ENCODE measurements at places on chromosomes 3 and 15. TPM values are rescaled to one million over a fixed set of nuclear protein-coding genes. Genes with fewer than 3 reads are reported as not detected.
A peak's percentile ranks its signal among the peaks of the same experiment; 100 is the strongest.

Gene CCDC54
- not detected for total RNA-seq

Gene BOC
- total RNA-seq = 27.6 TPM

Gene SLC12A1
- total RNA-seq = not detected

GRCh38 chr15:66290007-66290406 lies 3.4 kb upstream of the DIS3L start:
- peaks cover 20% of the 10 kb centered on the region for H3K4me1 ChIP-seq
- H3K27ac ChIP-seq = no peak overlapping the region
- H3K36me3 ChIP-seq = no peaks in the 10 kb centered on the region

- no peak for DNase-seq
- no peaks in the 10 kb centered on the region for H3K4me1 ChIP-seq
- no peak overlapping the region for H3K4me3 ChIP-seq
- no peaks in the 10 kb centered on the region for H3K36me3 ChIP-seq
- no peaks in the 10 kb centered on the region for H3K27me3 ChIP-seq
- H3K27ac ChIP-seq = no peak overlapping the region
These were observed 10.9 kb downstream of the RMDN3 start for GRCh38 chr15:40743921-40744814.

DNA sequence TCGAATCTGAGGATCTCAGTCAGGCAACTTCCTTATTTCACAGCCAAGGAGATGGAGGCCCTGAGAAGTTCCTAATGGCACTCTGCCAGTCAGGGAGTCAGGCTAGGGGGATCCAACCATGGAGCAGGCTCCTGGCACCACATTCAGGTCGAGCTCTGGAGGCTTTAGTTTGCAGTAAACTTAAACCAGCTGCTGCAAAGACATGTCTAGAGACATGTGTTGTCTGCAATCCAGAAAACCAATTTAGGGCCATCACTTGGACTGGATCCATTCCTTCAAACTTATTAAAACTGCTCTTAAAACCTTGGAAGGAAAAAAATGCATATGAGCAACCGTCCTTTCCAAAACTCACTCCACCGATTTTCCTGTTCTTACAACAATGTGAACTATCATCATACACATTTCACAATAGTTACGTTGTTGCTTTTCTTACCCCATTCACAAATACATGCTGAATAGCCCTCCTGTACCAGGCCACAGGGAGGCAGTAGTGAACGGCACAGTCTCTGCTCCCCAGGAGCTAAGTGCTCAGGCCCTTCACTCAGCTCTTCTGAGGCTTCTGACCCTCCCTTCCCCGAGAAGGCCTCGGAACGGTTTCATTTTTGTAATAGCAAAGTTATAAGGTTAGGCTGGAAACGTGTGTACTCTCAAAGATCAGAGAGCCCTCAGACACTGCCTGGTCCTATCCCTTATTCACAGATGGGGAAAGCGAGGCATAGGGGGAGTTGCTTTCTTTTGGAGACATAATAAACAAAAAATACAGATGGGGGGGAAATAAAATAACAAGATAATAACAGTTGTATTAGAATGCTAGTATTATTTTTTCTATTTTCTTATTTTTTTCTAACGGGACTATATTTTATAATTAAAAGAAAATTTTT lies 20.1 kb downstream of the RFT1 start:
- H3K27ac ChIP-seq = no peak overlapping the region
- H3K27me3 ChIP-seq = no peaks in the 10 kb centered on the region
- no peaks in the 10 kb centered on the region for H3K4me1 ChIP-seq
- no peaks in the 10 kb centered on the region for H3K36me3 ChIP-seq
- no peak for DNase-seq
- no peak overlapping the region for H3K4me3 ChIP-seq

DNA sequence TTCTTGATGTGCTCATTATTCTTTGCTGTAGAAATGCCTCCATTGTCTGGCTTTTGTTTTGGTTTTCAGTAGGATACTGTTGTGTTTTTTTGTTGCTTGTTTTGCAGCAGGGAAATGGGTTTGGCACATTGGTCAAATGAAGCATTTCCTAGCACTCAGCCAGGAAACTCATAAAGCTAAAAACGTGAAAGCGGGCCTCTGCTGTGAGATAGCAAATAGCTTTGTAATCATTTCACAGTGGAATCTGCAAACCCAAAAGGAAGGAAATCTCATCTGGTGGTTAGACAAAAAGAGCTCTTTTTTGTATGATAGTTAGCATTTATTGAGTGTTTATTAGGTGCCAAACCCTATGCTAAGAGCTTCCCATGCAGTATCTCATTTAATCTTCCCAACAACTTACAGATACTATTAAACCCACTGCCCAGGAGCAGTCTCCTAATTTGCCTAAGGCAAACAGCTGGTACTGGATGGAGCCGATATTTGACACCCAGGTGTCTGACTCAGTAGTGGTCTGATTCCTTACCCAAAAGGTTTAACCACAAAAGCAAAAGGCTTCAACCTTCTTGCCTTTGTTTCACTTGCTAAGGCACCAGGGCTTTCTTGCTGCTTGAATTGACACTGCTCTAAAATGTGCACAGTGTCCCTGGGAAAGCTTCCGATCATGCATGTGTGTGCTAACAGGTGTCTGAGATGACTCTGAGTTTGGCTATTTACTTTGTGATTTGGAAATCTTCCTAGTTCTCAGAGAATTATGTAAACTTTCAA lies 527.9 kb upstream of the MDFIC2 start:
- no peak for DNase-seq
- no peak overlapping the region for H3K4me3 ChIP-seq
- H3K36me3 ChIP-seq = no peaks in the 10 kb centered on the region
- H3K27me3 ChIP-seq = no peaks in the 10 kb centered on the region

DNA sequence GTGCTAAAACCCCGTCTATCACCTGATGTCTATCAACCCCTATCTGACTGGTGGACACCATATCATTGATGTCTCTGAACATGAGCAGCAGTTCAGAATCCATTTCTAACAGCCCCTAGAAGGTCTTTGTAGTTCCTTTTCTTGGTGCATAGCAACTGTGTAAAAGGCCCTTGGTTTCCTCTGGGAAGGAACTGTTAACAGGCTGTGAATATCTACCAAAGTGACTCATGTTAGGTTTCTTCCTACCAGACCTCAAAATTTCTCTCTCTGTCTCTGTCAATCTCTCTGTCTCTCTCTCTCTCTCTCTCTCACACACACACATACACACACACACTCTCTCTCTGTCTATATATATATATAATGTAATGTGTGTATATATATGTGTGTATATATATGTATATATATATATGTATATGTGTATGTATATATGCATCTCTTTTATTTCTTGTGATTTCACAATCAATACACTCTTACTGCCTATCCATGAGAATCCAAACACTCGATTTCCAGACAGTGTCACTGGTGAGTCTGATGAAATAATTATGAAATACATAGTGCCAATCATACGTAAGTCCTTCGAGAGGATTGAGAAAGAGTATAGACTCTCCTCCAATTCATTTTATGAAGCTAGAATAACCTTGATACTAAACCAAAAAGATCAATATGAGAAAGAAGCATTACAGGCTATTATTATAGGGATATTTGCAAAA lies 335.9 kb upstream of the SLCO3A1 start:
- H3K27me3 ChIP-seq = no peaks in the 10 kb centered on the region
- H3K27ac ChIP-seq = no peak overlapping the region
- H3K36me3 ChIP-seq = no peaks in the 10 kb centered on the region
- no peak for DNase-seq

DNA sequence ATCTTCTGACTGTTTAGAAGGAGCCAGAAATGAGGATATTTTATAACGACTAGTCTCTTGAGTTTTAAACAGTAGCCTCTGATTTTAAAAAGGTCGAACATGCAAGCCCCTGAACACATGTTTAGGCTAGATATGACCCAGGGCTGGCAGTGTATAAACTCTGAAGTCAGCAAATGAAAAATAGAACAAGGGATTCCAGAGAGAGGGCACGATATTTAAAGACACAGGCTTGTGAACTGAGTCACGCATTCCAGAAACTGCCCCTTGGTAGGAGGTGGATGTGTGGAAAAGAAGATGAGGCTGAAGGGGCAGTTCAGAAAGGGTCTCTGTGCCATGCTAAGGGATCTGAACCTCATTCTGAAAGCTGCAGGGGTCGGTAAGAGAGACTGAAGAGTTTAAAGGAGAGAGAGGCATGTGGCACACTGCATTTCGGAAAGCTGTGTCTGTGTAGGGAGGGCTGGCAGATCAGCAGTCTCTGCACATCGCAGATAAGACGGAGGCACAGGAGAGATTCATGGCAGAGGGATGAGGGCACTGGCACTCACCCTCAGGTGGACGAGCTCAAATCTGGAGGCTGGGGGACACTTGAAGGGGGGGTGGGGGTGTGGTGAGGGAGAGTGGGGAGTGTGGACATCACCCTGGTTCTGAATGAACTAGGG lies 22.1 kb downstream of the ST8SIA2 start:
- H3K36me3 ChIP-seq = no peaks in the 10 kb centered on the region
- H3K27ac ChIP-seq = no peak overlapping the region
- peaks cover 6% of the 10 kb centered on the region for H3K27me3 ChIP-seq
- DNase-seq = no peak

GRCh38 chr3:14876921-14877333 lies 58.2 kb downstream of the FGD5 start:
- no peaks in the 10 kb centered on the region for H3K27me3 ChIP-seq
- peaks cover 6% of the 10 kb centered on the region for H3K36me3 ChIP-seq
- H3K27ac ChIP-seq = peak overlapping the region; percentile 60

- H3K36me3 ChIP-seq = no peaks in the 10 kb centered on the region
- no peaks in the 10 kb centered on the region for H3K4me1 ChIP-seq
- no peaks in the 10 kb centered on the region for H3K27me3 ChIP-seq
These were observed 55.9 kb downstream of the SGO1 start for GRCh38 chr3:20130106-20130505.

DNA sequence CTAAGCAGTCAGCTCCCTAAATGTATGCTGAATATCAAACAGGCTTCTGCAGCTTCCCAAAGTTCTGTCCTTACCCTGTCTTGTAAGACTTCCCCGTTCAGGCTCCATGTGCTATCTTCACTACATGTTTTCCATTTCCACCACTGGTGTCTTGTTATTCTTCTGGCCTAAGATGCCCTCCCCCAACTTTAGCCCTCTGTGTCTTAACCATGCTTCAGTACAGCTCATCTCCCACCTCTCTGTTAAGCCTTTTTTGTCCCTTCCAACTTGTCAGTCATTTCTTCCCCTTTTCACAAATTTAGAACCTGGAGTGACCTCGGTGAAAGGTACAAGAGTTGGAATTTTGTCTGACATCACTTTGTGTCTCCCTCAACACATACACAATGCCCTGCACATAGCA lies 151.7 kb upstream of the TBL1XR1 start:
- no peak overlapping the region for H3K4me3 ChIP-seq
- H3K27me3 ChIP-seq = no peaks in the 10 kb centered on the region
- H3K4me1 ChIP-seq = peaks cover 22% of the 10 kb centered on the region
- DNase-seq = no peak

DNA sequence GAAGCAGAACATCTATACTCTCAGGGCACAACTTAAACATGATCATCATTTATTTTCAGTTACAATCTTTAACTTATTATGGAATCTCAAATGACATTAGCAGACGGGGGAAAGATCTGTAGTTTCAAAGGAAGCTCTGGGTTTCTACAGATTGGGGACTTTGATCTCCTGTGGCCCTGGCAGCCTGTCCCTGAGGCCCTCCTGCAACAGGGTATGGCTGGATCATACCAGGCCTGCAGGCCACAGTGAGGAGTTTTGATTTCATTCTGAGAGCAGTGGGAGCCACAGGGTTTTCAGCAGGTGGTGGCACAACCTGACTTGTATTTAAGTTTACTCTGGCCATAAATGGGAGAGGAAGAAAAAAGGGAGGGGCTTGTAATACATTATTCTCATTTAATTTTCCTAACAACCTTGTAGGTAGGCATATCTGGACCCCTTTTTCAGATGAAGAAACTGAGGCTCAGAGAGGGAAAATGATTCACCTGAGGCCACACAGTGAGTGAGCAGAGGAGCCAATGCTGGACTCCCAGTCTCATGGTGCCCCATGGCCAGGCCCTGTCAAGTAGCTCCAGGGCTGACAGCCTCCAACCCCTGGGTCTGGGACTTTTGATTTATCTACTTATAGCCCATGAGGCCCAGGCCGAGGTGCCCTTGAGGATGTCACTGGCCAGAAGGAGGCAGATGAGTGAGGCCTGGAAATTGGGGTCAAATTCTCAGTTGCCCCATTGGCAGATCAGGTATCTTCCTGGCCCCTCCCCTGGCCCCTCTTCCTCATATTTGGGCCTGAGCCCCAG lies 71.0 kb downstream of the ATP2B2 start:
- H3K4me1 ChIP-seq = no peaks in the 10 kb centered on the region
- DNase-seq = no peak
- no peaks in the 10 kb centered on the region for H3K36me3 ChIP-seq
- no peak overlapping the region for H3K4me3 ChIP-seq
- no peaks in the 10 kb centered on the region for H3K27me3 ChIP-seq
- H3K27ac ChIP-seq = no peak overlapping the region
